Activated CD4-positive, alpha-beta T cell treated with anti-CD3 and anti-CD28 coated beads for 36 hours (primary cell): ENCODE measurements at places on chromosomes 16 and 17. TPM values are rescaled to one million over a fixed set of nuclear protein-coding genes. Genes with fewer than 3 reads are reported as not detected.

PTX4 gene
- not detected for total RNA-seq

RAC3 gene
- 9.6 TPM for total RNA-seq

QPRT gene
- total RNA-seq = 5.7 TPM

DNA sequence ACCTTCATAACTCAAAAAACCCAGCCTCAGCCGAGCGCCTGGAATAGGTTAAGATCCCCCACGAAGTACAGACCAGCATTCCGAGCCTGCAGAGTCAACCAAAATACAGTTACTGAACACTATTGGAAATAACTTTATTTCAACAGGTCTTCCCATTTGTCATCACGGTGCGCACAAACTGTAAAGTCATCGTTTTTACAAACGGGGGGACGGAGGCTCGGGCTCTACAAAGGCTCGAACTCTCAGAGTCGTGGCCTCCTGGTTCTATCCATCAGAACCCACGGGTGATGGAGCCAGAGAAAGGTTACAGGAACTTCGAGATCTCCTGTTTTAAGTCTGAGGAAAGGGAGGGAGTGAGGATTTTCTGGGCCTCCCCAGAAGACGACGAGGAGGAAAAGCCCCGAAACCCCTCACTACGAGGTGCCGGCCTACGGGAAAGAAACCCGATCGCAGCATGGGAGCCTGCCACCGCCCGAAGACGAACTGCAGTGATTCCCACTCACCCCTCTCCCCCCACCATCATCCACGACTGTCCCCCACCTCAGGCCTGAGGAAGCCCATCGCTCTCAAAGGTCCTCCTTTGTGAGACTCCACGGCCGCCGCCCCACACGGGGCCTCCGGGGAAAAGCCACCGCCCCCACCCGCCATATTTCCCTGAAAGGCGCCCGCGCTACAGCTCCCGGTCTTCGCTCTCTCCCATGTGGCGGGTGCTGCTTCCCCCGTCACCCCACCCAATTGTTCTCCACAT lies 917 bp downstream of the YWHAE start:
- peak; percentile 45 for DNase-seq

- no peak for DNase-seq
Measured at GRCh38 chr17:34723875-34724274, 144.5 kb downstream of the TMEM132E start.

GRCh38 chr17:70119983-70120382 lies 45.0 kb downstream of the KCNJ16 start:
- no peak for DNase-seq
